ENCODE measurements at places on chromosomes 12 and 14.

- no peak for DNase-seq
These were observed 442.2 kb downstream of the ADAMTS20 start for GRCh38 chr12:43109631-43110345.

GRCh38 chr12:105775343-105775742, 363.4 kb downstream of the NUAK1 start:
- DNase-seq: no peak

DNA sequence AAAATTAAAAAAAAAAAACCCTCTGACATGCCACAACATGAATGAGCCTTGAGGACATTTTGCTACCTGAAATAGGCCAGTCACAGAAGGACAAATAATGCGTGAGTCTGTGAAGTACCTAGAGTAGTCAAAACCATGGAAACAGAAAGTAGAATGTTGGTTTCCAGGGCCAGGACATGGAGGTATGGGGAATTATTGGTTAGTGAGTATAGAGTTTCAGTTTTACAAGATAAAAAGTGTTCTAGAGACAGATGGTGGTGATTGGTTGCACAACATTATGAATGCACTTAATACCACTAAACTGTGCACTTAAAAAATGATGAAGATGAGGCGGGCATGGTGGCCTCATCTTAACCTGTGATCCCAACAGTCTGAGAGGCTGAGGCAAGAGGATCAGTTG, 47.6 kb upstream of the ZFP36L1 start:
- no peak for DNase-seq

DNA sequence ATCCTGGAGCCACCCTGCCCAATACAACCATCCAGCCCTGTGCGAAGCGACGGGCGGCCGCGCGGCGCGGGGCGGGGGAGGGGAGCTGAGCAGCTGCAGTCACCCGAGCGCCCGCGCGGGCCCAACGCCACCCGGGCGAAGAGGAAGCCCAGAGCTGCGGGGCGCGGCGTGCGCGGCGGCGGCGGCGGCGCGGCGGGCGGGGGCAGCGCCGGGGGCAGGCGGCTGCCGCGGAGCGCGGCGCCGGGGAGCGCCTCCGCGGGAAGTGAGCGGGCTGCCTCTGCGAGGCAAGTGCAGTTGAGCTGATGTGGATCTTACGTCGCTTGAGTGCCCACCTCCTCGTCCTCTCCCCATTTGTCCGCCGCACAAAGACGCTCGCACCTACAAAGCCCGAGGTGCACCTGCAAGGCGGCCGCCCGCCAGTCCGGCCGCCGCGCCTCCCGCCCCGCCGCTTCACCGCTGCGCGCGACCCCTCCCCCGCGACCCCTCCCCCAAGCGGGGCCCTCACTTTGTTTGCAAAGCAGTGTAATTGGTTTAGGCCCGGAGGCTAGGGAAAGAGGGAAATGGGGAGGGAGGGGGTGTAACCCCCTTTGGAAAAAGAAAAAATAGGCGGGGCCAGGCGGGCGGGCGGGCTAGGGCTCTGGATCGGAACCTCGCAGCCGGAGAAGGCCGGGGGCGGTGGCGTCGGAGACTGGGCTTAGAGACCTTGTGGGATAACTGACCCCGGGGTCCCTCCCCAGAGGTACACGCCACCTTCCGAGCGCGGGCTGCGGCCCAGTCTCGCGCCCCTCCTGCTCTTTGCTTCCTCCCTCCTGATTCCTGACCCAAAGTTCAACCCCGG, at the start of the genes FOXA1 and TTC6:
Gene FOXA1, minus strand, starts transcription at position 279 of the 838 bp plus-strand sequence. Its CDS starts 277 bp downstream, at position 2.
Gene TTC6, plus strand, starts transcription at position 659 of the 838 bp plus-strand sequence. CDS start 26,436 bp downstream, outside the sequence.
- DNase-seq: no peak

GRCh38 chr14:101738703-101739320, 22.7 kb upstream of the PPP2R5C start:
- no peak for DNase-seq

DNA sequence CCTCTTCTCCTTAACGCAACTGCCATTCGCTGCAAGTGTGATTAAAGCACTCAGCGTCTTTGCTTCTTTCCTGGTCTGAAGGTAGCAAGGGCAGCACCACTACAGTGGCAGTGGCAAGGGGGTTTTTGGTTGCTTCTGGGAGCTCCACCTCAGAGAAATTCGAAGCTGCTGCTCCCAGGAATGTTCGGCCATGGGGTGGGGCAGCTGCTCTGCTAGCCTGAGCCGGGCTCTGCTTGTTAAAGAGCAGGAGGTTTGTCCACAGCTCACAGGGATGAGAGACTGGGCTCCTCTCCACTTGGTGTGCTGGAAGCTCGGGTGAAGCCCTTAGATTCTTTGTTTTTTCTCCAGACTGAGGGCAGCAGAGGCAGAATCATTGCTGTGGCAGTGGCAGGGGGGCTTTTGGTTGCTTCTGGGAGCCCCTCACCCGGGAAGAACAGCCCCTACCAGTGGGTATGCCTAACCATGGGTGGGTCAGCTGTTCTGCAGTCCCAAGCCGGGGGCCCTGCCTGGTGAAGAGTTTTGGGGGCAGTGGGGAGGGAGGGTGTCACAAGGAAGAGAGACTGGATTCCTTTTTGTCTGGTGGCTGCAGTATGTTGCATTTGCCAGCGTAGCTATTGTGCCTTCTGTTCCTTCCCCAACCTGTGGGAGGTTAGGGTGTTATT, 340.2 kb downstream of the AEBP2 start:
- DNase-seq: no peak

DNA sequence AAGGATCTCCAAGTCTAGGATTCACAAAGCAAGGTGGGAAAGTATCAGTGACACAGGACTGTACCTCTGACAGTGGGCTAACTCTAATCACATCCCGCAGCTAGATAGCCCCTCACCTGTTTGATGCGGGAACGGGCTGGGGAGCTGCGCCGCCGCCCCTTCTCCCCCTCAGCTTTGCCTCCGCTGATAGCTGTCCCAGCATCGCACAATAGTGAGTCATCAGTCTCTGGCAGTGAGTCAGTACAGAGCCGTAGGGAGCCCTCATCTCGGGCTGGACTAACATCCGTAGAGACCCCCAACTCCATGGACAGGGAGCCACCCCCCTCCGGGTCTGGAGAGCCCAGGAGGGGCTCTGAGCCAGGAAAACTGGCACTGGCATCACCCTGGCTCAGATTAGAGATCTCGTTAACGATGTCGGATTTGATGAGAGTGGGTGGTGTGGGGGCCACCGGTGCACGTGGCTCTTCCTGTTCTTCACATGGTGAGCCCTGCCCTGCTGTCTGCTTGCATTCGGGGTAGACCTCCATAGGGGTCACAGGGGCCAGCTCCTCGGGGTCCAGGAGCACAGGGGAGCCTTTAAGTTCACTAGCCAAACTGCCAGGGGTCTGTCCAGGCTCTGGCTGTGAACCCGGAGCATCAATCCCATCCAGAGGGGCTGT, 10.9 kb downstream of the KMT2D start:
- no peak for DNase-seq

GRCh38 chr14:94392510-94392935, 4.1 kb upstream of the SERPINA1 start:
- peak; percentile 44 for DNase-seq

GRCh38 chr14:57898837-57899572, 33.1 kb upstream of the SLC35F4 start:
- no peak for DNase-seq

DNA sequence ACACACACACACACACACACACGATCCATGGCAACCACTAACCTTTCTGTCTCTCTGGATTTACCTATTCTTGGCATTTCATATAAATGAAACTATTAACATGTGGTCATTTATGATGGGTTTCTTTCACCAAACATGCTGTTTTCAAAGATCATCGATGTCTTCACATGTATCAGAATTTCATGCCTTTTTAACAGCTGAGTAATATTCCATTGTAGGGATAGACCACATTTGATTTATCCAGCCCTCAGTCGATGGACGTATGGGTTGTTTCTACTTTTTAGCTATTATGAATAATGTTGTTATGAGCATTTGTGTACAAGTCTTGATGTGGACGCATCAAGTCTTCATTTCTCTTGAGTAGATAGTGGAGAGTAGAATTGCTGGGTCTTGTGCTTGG, 56.5 kb downstream of the MVK start:
- DNase-seq: no peak

DNA sequence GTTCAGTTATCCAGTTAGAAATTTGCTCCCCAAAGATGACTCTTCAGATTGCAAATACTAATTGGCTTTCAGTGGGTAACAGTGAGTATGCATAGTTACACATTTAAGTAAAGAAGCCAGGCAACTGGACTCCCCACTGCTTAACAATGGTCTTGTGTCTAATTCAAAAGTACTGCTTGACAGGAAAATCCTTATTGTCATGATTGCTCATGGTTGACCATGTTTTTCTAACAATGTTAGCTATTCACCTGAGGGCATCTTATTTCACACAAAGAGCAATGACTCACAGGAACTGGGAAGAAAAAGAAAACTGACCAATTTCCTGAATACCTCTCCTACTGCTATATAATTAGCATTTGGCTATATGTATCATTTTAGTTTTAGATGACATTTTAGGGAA, 33.7 kb upstream of the ALG10B start:
- no peak for DNase-seq

DNA sequence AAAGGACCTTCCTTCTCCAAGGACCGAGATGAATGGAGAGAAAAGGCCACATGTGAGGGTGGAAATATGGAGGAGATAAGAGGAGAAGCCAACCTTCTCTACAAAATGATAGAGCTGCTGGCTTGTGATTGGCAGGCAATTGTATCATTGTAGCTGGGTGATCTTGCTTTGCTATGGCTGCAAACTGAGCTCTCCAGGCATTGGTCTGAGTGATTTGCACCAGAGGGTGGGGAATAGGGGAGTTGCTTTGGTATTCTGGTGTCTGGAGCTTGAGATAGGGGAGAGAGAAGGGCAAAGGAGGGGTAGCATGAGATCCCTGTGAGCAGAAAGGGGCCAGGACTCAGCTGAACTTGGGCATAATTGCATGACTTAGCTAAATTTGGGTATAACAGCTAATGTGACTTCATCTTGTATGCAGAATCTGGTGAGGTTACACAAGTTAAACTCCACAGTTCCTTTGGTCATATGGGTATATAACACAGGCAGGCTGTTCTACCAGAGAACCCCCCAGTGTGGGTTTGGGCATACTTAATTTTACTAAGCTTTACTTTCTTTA, 72.0 kb downstream of the FOS start:
- DNase-seq: no peak

DNA sequence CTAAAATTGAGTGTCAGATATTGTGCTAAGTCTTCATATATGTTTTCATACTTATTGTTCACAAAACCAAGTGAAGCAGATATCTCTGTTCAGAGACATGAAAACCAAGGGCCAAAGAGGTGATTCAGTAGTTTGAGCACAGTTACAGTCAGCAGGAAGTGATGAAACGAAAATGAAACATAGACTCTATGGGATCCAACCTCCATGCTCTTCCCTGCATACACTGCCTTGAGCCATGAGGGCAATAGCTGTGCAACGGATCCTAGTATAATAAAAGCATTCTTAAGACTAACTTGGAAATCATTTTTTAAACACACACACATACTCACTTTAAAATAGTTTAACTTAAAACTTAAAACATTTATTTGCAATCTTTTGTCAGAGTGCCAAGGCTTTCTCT, 27.9 kb downstream of the ESR2 start:
- DNase-seq: peak; percentile 4

GRCh38 chr12:104707194-104707593, 250.4 kb downstream of the CHST11 start:
- no peak for DNase-seq

DNA sequence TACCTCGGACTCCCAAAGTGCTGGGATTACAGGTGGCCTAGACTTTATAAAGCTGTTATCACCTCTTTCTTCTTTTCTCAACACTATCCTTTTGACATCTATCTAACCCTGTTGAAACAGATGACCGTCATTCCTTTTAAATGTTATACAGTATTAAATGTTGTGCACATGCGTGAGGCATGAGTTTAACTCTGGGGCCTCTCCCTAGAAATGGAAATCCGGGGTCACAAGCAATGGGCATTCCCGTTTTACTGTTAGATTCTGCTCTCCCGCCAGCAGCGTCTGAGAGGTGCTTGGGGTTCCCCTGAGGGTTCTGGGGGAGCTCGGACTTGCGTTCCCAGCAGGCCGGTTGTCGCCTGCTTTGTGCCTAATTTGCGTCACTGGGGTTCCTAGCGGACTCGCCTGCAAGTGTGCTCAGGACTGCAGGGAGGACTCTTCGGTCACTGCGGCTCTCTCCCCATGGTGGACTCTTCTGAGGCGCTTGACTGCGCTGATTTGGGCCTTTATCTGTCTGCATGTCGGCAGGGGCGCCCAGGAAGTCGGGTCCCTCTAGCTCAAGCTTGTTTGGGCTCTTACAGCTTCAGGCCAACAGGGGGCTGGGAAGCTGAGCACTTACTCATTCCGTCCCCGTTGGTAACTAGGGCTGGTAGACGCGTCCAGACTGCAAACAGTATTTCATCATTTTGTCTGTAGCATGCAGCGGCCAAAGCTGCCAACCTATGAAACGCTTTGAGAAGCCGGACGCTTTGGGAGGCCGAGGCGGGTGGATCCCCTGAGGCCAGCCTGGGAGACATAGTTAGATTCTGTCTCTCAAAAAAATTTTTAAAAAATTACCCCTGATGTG, 1.2 kb upstream of the RAN start:
- DNase-seq: peak; percentile 78

DNA sequence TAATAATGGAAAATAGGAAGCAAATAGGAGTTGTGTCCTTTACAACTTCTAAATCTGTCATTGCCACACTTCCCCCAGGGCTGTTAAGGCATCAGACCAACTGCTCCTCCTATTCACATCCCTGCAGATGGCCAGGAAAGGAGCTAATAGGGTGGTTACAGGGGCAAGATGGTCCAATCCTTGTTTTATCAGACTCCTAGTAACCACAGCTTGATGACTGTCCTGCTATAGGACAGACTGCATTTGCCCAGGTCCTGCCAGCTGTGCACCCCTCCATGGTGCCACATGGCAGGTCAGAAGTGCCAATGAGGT, 10.9 kb upstream of the KRT2 start:
- no peak for DNase-seq

GRCh38 chr12:48184549-48184922, 1.1 kb downstream of the CCDC184 start:
- no peak for DNase-seq

- DNase-seq: no peak
These were observed 84.9 kb downstream of the PPFIBP1 start for GRCh38 chr12:27608890-27609289.

DNA sequence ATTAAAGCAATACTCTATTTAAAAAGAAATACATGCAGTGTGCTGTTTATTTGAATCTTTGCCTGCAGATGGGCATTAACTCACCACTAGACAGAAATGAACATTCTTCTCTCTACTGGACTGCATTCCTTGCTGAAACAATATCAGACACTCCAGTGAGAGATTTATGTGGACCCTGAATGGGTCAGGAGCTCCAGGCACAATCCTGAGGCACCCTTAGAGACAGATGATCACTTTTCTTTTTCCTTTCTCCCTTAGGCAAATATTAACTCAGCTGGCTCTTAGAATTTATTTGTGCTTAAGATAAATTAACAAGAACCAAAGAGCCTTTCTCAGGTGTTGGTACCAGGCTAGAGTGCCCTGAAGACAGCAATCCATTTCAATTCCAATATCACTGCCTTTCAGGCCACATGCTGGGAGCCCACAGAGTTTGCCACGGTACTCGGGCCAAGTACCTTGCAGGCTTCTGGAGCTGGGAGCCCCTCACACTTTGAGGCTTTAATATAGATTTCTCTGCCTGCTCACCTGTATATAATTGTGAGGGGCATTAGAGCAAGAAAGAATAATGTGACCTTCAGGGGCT, 173.0 kb downstream of the EMP1 start:
- DNase-seq: no peak

GRCh38 chr12:52356762-52357580, 10.3 kb downstream of the KRT85 start:
- no peak for DNase-seq

GRCh38 chr12:95882873-95883272, 24.1 kb downstream of the SNRPF start:
- no peak for DNase-seq

GRCh38 chr12:45959728-45960127, 30.6 kb downstream of the SCAF11 start:
- DNase-seq: no peak
